Lower lobe of right lung (tissue), 2 donors: ENCODE measurements at places on chromosomes 16 and 17.

GRCh38 chr17:81601525-81602120, 35.3 kb downstream of the NPLOC4 start:
- no peak for DNase-seq

- DNase-seq, result no peak
Observed at GRCh38 chr17:50660042-50660886, 25.6 kb downstream of the ABCC3 start.

GRCh38 chr16:76800196-76800595, 390.8 kb upstream of the MON1B start:
- no peak for DNase-seq

GRCh38 chr17:66777689-66778225, 57.2 kb upstream of the CACNG5 start:
- DNase-seq, result peak; percentile 79

- no peak for DNase-seq
Observed at GRCh38 chr16:83706394-83706793, 101.4 kb upstream of the HSBP1 start.

DNA sequence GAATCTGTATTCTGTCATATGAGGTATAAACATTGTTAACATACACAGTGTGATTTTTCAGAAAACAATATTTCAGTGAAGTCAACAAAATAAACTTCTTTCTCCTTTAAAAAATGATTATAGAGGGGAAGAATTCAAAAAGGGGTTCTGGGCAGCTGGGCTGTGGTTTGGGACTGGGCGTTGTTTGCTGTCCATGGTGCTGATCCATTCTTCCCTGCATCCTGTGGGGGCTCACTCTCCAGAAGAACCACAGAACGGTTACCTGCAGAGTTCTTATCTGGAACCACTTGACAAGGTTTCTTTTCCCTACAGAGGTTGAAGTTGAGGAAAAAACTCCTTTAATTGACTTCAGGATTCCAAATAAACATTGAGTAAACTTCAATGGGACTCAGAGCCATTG, 1091.0 kb downstream of the CDH8 start:
- DNase-seq, result no peak

DNA sequence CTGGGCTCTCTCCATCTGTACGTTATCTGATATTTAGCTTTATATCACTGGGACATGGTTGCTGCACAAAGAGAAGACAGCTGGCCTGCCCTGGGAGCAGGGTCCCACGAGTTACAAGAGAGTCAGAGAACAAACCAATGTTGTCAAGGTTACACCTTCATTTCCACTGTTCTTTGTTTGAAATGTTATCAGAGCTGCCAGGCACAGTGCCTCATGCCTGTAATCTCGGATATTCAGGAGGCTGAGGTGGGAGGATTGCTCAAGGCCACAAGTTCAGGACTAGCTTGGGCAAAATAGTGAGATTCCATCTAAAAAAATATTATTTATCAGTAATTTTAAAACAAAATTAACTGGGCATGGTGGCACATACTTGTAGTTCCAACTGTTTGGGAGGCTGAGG, 34.6 kb downstream of the ATP6V0A1 start:
- DNase-seq, result no peak

- no peak for DNase-seq
Observed at GRCh38 chr16:88455610-88456355, 2.7 kb downstream of the ZFPM1 start.

DNA sequence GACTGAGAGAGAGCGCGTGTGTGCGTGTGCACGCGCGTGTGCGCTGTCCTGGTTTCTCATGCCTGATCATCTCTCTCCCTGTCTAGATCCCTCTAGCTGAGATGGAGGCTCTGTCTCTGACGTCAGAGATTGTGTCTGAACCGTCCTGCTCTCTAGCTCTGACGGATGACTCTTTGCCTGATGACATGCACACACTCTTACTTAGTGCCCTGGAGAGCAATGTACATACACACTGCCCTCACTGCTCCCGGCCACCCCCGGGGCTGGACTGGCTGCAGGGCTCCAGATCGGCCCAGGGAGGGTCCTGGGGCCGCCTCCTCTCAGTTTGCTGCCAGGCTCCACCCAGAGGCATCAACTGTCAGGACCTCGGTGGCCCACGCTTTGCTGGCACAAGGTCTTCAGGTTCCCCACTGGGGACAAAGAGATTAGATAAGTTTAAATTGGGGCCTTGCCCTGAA, 13.1 kb upstream of the ABCC3 start:
- no peak for DNase-seq

- DNase-seq, result no peak
Observed at GRCh38 chr16:19705146-19705501, 12.9 kb downstream of the KNOP1 start.

- DNase-seq, result no peak
Observed at GRCh38 chr17:36665417-36665816, 64.0 kb downstream of the MRM1 start.

DNA sequence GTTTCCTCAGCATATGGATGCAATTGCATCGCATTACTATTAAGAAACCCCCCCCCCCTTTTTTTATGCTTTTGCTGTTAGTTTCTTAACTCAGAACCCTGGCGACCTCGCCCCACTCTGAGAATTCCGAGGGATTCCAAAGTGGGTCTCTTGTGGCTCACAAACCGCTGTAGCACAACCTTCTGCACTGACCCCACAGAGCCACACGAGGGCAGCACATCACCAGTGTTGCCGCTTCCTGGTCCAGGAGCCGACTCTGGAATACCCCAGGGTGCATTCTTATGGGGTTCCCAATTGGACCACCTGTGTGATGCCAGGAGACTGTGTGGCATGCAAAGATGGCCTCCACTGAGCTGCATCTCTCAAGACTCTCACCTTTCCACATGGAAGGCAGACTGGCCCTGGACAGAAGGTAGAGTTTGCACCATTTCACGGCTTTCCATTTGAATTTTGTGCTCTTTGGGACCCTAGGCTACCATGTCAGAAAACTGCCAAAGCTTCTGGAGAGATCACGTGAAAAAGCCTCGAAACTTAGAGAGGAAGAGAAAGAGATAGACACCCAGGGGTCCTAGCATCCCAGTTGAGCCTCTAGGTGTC, 432.7 kb upstream of the ASIC2 start:
- peak; percentile 51 for DNase-seq

DNA sequence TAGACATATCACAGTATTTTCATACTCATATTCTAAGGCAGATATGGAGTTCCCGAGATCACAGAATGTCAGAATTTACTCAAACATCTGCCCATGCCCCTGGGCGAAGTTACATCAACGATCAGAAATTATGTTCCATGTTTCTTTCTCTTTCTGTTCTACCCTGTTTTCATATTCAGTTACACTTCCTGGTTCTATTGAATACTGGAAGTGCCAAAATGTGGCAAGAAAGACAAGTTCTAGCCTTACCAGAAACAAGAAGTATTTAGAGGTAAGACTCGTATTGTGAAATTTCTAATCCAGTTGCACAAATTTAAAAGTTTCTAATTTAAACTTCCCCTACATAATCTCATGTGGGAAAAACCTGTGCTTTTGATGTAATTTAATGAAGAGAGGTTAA, 36.1 kb downstream of the KCNJ2 start:
- no peak for DNase-seq

DNA sequence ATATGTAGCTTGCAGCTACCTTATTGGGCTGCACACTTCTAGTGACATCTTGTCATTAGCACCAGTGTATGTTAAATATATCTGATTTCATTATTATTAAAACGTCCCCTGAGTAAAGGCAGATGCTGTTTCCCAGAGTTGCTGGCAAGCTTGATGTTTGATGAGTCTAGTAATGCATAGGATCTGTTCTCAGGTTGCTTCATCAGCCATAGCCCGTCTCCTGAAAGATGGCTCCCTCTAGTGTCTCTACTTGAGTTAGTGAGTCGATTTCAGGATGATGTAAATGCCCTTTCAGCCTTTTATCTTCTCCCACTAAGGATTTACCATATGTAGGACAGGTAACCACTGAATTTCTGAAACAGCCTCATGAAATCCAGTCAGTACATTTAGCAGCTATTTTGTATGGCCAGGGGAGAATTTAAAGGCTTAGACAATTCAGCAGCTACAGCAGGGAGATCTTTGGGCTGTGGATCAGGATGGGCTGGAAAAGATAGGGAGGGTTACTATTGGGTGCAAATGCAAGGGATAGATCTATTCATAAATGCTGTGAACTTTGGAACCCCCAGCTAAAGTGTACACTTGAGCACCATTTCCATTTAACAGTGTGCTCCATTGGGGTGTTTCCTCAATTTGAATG, 376.3 kb downstream of the CNTNAP4 start:
- no peak for DNase-seq

GRCh38 chr16:24168856-24169255, 87.3 kb upstream of the CACNG3 start:
- no peak for DNase-seq

DNA sequence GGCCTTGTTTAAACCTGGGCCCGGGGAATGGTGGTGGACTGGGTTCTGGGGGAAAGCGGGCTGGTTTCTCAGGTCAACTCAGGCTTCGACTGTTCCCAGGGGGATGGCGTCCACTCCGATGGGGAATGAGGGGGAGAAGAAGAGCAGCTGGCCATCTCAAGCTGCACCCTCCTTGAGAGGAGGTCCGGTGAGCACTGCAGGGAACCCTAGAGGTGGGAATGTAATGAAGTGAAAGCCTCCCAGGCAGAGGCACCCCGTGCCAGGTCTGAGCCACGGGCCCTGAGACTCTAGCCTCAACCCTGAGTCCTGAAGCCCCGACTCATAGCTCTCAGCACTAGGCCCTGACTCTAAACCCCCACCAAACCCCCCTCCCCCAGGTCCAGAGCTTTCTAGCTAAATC, 1.2 kb upstream of the CDIPT start:
- DNase-seq, result no peak

DNA sequence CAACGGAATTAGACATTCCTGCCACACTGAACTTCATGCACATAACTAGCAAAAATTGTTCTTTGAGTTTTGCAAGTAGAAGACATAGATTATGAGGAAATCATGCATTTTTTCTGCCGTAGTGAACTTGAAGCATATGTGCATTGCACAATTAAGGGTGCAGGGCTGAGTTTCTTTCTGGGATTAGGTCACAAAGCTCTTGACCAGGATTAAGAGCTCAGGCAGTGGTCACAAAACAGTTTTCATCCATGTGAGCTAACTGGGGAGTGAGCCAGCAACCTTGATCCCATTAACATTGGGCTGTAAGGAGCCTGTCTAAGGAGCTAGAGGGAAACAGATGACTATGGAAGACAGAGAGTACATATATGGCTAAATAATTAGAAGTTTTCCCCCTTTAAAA, 143.7 kb downstream of the PMP22 start:
- no peak for DNase-seq

DNA sequence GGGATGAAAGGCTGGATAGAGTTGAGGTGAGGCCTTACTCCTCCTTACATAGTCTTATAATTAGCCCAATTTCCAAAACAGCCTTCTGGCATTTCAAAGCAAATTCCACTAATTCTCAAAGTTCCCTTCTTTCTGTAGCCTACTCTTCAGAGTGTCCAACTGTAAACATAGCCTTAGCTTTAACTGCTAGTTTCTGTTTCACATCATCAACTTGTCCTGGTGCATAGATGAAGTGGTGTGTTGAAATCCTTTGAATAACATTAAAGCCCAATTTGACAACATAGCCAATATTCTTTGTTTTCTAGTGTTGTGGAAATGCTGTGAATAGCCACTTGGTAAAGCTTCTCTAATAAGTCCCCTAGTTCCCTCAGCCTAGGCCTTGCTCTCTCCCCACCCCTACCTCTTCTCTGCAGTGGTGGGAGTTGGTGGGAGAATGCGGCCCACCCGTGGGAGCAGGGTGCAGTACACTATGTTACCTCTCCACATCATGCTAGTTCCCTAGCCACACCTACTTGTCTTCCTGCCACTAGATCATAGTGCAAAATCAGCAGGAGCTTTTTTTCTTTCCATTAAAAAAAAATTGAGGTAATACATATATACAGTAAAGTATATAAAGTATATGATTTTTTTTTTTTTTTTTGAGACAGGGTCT, 127.0 kb upstream of the HAS3 start:
- DNase-seq, result no peak

DNA sequence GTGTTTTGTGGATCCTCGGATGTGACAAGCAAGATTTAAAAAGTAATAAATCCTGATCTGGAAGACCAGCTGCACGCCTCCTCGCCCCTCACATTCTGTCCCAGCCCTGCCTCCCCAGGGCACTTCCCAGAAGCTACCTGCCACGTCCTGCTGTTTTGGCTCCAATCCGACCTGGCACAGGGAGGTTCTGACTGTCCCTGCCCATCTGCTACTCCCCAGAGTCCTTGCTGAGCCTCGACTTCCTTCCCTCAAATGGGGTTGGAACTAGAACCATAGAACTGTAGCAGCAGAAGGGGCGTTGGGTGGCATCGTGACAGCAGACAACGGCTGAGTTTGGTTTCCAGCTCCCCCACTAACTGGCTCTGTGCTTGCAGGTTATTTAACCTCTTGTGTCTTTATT, 71.7 kb downstream of the RPH3AL start:
- DNase-seq, result peak; percentile 22

DNA sequence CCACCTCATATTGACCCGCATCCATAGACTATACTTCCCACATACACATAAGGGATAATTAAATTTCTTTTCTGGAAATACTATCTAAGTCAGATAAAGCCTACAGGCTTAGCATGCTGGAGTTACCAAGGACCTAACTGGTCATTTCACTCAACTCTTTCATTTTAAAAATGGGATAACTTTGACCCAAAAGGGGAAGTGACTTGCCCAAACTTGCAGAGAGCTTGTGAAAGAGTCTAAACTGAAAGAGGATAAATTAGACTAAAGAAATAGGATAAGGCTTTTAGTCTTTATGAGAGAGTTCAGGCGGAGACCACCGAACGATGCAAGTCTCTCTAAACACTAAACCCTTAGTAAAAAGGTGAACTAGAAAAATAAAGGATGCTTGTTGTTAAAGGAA, 3.9 kb upstream of the KRT33A start:
- DNase-seq, result no peak
